ENCODE measurements at places on chromosomes 13 and 19.

- DNase-seq = no peak
These were observed 13.7 kb downstream of the TLE2 start for GRCh38 chr19:3015126-3016057.

- no peak for DNase-seq
These were observed 54.0 kb downstream of the RFX2 start for GRCh38 chr19:6056282-6056741.

DNA sequence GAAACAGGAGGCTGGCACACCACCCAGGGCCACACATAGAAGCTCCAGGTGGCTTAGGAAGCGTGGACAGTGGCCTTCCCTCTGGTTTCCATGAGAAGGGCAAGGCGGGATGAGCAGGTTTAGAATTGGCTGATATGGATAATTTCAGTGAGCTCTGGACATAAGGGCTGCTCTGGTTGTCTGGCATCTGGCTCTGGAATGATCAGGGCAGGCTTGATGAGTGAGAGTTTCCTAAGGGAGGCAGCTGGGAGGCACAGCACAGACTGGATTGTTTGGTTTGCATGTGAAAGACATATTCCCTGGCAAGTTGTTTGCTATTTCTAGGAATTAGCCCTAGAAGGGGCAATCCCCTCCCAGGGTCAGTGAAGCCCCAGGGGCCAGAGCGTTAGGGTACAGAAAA lies 129.5 kb downstream of the ATP8A2 start:
- no peak for DNase-seq

- DNase-seq = no peak
These were observed 63.0 kb downstream of the ZNF208 start for GRCh38 chr19:21947775-21948174.

- DNase-seq = peak; percentile 21
These were observed 5.5 kb downstream of the ACTMAP start for GRCh38 chr19:40744554-40745401.

- DNase-seq = no peak
These were observed 7.7 kb downstream of the RAB11B start for GRCh38 chr19:8397746-8398310.

DNA sequence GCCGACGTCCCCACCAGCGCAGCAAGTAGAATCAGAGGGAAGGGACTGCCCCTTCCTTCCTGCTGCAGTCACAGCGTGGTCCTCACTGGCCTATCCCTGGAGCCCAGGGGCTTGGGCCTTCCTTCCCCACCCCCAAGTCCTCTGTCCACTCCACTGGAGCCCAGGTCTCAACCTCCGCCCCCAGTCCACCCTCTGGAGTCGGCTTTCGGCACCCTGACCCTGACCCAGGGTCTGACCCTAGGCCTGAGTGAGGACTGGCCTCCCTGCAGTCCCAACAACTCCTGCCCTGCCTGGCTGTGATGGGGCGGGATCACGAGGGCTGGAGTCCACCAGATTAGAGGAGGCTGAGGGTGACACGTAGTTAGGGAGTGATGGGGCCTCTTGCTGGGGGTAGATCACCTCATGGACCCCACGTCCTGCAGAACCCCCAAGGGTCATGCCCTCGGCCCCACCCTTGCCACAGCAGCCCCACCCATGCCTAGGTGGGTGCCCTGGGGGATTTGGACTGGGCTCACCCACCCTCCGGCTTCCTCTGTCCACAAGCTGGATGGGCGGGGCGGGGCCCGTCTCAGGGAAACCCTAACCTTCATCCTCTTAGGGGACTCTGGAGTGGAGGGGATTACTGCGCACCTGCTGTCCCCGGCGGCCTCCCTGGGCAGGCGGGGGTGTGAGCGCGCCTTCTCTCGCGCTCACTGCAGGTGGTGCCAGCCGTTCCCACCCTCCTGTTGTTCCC lies 3.8 kb downstream of the RAX2 start:
- DNase-seq = no peak

DNA sequence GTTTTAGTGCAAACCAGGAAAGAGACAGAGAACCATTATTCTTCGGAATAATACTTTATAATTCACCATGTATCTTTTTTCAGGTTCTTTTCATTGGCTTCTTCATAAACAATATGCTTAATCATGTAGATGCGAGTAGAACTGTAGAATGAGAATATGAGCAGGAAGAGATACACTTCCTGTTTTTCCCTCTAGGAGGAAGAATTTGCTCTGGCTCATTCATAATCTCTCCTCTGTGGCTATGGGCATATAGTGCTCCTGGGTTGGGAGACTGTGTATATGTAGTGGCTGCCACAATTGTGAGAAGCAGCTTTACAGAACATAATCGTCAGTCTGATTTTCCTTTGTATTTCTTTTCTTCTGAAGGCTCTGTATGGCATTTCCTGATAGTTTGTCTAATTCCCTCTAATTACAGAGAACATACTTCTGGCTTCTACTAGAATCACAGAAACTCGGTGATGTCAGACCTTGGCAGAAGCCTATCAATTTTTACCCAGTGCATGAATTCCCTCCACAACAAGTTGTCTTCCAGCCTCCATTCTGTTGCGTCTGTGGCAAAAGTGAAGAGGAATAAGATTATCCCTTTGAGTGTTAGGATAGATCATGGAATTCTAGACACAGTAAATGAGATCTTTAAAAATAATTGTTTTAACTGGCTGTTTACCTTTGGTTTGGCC lies 2.9 kb upstream of the DCLK1 start:
- no peak for DNase-seq

DNA sequence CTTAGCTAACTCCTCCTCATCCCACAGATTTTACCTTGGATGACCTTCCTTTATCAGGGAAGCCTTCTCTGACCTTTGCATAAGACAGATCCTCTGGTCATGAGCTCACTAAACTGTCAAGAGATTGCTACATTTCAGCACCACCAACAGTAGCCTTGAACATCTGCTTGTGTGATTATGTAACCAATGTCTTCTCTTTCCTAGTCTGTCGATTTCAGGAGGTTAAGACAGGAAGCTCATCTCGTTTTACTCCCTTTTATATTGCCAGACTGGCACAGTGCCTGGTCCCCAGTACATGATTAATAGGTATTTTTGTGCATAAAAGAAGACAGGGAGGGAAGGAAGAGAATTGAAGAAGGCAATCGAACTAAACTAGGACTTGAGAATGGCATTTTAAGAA lies 1697.7 kb downstream of the EFNB2 start:
- DNase-seq = no peak

GRCh38 chr13:35782793-35783192 lies 306.3 kb upstream of the MAB21L1 start:
- no peak for DNase-seq

GRCh38 chr19:50419022-50419579 lies 363 bp downstream of the SPIB start:
- no peak for DNase-seq

DNA sequence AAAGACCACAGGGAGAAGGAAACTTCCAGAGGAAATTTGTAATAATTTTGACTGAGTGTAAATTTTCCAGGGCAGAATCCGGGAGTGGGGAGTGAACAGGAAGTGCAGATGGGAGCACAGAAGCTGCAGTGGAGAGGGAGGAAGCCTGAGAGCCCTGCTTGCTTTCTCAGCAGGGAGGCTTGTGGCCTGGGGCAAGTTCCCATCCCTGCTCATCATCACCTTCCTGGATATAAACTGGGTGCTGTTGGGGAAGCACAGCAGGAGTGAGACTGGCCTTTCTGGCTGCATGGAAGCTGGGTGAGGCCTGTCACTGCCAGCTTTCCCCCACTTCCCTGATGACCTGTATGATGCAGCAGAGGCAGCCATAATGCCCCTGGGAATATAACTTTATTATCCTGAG lies 532.9 kb downstream of the SLITRK6 start:
- DNase-seq = no peak

DNA sequence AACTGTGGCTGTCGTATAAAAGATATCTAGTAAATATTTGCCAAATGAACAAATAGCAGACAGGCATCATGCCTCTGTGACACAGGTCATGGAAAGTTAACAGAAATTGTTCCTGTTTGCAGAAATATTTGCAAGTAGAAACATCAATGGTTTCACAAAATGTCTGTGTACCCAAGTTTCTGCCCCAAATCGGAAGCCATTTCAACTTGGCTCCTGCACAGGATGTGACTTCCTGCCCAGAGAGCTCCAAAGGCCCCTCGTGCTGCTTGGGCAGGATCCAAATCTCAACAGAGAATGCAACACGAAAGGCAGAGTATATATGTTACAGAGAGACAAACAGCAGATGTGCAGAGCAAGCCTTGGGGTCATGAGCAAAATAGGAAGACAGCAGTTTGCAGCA lies 95.5 kb upstream of the SERP2 start:
- no peak for DNase-seq
